NCI-H146 (cell line): ENCODE measurements at places on chromosomes 12 and 14.

DNA sequence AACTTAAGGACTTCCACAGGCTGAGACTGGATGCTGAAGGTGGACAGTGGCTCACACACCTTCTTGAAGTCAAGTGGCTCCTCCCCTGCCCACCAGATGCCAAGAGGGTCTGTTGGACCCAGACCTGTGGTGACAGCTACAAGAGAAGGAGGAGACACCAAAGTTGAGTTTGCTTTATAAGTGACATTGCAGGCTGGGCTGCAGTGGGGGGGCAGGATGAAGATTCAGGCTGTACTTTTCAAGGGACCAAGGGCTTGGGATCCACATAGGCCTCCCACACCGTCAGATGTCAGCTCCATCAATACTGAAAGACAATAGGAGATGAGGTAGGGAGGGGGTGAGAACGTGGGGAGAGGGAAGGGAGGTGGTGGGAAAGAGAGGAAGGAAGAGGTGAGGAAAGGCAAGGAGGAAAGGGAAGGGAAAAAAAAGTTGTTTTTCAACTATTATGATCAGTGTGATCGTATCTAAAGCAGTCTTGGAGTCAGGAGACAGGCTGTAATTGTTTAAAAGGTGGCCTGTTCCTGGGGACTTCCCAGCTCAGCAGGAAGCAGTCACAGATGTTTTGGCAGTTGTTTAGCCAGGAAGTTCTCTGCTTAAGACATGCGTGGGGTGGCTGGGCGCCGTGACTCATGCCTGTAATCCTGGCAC is 84.1 kb upstream of the RESF1 start:
- DNase-seq = no peak

DNA sequence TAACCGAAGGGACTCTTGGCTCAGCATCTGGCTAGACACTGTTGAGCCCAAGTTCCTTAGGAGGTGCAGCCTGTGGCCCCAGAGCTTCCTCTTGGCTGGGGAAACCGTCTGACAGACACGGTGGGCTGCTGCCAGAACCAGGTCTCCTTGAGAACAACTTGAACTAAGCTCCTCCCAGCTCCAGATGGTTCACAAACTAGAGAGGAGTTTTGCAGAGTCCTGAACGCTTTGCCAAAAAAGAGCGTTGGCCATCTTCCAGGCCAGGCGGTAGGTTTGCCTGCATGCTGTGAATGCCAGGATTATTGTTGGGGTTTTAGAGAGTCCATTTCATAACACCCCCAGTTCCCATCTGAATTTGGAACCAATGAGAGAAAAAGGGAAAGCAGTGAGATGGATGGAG is 399.8 kb downstream of the RGS6 start:
- no peak for DNase-seq

- no peak for DNase-seq
These were observed 44.9 kb upstream of the KCNMB4 start for GRCh38 chr12:70321191-70321590.

DNA sequence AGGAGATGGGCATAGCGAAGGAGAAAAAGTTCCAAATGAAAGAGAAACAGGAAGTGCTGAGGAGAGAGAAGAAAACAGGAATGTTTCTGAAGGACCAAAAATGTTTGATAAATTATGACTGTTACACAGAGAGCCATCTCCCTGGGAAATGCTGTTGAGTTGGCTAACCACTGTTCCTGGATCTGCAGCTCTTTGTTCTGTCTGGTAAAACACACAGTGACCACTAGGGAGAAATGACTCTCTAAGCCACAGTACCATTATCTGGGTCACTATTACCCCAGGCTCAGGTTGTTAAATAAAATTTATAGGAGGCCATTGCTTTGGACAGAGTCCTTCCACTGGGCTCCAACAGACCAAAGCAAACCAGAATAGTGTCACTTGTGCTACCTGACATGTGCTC is 219.3 kb downstream of the CRADD start:
- no peak for DNase-seq

- no peak for DNase-seq
These were observed 14.9 kb upstream of the IRF2BPL start for GRCh38 chr14:77043177-77043983.

DNA sequence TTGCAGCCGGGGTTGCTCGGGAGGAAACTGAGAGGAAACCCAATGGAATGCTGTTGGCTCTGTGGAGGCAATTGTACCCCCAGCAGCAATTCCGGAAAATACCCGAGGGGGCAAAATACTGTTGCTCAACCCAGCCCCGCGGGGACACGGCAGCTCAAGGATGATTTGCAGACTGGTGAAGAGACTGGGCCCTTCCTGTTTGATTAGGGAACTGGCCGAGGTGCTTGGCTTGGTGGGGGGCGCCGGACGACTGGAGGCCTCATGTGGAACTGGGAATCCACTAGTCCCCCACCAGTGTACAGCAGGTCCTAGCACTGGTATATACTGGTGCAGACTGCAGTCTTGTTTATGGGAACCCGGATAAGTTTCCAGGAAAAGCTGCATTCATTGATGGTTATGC is 10.3 kb upstream of the RNASE12 start:
- DNase-seq = no peak

DNA sequence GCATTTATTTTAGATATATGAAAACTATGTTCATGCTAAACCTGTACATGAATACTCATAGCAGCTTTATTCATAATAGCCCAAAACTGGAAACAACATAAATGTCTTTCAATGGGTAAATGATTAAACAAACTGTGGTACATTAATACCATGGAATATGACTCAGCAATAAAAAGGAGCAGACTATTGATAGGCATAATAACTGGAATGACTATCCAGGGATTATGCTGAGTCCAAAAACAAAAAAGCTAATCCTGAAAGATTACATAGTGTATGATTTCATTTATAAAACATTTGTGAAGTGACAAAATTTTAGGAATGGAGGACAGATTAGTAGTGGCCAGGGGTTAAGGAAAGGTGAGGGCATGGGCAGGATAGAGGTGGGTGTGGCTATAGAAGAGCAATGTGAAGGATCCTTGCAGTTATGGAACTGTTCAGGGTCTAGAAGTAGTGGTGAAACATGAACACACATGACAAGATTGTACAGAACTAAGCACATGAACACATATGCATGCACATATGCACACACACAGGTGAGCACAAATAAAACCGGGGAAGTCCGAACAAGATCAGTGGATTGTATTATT is 61.1 kb upstream of the CDKN3 start:
- no peak for DNase-seq

- no peak for DNase-seq
These were observed 273.2 kb upstream of the TBX3 start for GRCh38 chr12:114957225-114957624.

- DNase-seq = no peak
These were observed 395.7 kb upstream of the PDE3A start for GRCh38 chr12:19972325-19973288.

DNA sequence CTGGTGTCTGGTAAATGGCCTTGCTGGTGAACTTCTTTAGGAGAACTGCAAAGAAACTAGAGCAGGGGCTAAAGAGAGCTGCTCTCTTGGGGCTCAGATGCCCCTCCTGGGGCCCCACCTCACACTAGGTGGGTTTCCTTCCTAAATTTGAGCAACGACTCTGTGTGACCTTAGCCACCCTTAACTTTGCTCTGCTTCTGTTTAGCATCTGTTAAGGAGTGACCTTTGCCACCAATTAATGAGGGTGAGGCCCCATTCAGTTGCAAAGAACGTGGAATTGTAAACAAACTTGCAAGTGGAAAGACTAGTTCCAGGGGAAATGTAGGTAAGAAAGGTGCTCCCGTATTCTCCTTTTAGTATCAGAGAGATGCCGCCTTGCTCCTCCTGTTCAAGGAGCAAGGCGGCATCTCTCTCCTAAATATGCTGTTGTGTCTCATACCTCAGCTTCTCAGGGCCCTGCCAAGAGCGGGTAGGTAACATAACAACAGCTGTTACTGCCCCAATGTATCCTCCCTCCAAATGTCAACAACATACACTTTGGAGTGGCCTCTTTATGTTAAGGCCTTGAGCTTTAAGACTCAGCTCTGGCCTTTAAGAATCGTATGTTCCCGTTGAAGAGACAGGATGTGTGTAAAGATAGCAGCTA is 77.6 kb upstream of the FUT8 start:
- no peak for DNase-seq

DNA sequence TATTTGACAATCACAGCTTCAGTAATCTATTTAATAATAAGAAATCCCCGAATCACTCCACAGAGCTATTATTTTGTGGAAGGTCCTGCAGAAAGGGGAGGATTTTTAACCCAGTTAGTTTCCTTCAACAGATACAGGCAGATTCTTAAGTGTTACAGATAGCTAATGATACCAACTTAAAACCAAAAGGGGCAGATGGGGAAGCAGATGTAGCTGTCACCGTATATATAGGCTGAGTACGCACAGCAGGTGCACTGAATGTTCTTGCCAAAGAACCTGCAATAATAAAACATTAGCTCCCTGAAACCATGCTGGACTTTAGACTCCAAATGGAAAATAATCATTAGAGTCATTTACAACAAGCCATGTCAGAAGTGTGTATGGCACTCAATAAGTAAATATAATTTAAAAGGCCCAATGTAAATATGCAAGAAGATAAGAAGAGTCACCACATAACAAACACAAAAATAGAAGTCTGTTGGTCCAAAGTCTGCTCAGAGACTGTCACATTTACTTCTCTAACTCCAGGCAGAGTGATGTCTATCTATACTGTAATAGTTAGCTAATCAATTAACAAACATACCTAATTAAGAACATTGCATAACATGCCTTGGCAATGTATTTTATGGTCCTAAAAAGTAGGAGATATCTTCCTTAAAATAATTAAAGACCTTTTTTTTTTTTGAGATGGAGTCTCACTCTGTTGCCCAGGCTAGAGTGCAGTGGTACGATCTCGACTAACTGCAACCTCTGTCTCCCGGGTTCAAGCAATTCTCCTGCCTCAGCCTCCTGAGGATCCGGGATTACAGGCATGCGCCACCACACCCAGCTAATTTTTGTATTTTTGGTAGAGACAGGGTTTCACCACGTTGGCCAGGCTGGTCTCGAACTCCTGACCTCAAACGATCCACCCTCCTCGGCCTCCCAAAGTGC is 78.8 kb downstream of the SEC23A start:
- DNase-seq = peak; percentile 91

GRCh38 chr14:99229654-99230207 is 42.3 kb downstream of the BCL11B start:
- DNase-seq = no peak

GRCh38 chr12:8050600-8051250 is 15.4 kb downstream of the C3AR1 start:
- DNase-seq = no peak

- DNase-seq = no peak
These were observed 33.1 kb downstream of the ITPK1 start for GRCh38 chr14:93082576-93083001.
